NCI-H2171 treated with DMSO at 0.1 percent for 48 hours (cell line): ENCODE measurements at places on chromosomes 3 and 15.

GRCh38 chr3:113719758-113720157, 23.3 kb upstream of the USF3 start:
- DNase-seq: no peak

- no peak for DNase-seq
These were observed 20.3 kb downstream of the GYG1 start for GRCh38 chr3:149011676-149012075.

GRCh38 chr3:155863072-155863784, 7.2 kb upstream of the GMPS start:
- no peak for DNase-seq

DNA sequence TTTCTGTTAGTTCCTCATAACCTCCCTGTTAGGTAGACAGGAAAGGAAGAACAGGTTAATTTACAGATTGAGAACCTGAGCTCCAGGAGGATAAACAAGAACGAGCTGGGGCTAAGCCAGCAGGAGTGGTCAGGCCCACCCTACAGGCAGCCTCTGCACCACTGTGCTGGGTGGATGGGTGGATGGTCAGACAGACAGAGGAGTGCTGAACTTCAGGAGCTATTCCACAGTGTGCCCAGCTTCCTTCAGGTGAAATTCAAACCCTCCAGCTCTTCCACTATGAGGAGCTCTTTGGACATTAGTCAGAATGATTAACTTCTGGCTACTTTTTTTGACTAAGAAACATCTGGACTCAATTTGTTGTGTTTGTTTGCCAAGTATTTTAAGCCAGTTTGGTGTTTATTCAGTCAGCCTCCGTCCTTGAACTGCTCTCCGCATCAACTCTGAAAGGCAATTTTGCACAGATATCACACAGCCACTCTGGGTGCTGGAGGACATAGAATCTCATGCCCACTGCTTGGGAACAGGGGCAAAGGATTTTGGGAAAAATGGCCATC, 361.9 kb downstream of the CLSTN2 start:
- peak; percentile 14 for DNase-seq

DNA sequence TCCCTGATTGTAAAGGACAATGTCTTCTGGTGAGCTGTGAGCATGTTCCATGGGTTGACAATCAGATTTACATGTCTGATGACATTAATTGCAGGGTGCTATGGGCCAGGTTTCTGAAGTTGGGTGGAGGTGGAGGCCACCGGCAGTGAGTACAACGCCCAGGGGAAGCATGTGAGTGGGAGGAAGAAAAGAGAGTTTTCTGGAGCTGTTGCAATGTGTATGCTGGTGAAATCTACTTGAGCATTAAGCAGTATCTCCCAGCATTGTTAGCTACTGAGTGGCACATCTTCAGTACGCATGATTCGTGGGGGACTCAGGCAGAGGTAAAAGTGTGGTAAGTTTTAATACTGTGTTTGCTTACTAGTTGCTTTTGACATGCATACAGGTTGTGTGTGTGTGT, 26.6 kb downstream of the TMEM45A start:
- no peak for DNase-seq

- DNase-seq: no peak
These were observed 76.9 kb downstream of the OCA2 start for GRCh38 chr15:28022181-28022580.

DNA sequence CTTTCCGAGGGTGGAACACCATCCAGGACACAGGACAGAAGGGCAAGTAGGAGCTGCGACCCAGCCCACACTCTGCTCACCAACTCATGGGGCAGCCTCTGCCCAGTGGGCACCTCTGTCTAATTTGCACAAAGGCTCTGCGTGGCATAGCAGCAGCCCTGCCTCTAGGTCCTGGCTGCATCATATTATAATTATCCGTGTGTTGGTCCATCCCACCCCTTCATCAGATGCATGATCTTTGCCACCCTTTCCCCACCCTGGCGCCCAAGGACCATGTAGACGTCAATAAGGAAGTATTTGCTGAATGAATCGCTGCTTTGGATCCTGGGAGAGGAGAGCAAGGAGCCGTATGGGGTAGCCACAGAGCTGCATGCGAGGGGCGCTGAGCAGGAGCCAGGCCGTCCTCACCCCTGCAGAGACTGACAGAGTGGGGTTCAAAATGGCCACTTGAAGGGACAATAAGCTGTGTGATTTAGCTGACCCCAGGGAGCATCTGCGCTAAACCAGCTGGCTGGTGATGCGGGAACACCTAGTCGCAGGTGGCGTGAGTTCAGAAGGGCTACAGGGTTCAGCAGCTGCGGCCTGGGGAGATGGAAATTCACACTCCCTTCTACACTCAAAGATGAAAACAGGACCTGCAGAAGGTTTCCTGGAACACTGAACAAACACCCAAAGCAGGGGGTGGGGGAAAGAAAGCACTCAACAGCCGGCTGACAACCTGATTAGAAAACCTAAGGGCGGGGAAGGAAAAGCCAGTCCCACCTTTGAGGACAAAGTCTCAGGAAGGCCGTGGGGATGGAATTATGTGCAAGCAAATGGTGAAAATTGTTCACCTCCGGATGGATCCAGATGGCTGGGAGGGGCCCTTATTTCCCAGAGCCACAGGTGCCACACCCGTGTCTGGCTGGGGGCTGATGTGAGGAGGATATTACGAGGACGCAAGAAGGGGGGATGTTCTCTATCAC, 6.4 kb downstream of the MGLL start:
- peak; percentile 42 for DNase-seq

- DNase-seq: no peak
These were observed 24.3 kb downstream of the CD200R1L start for GRCh38 chr3:112822064-112823055.

DNA sequence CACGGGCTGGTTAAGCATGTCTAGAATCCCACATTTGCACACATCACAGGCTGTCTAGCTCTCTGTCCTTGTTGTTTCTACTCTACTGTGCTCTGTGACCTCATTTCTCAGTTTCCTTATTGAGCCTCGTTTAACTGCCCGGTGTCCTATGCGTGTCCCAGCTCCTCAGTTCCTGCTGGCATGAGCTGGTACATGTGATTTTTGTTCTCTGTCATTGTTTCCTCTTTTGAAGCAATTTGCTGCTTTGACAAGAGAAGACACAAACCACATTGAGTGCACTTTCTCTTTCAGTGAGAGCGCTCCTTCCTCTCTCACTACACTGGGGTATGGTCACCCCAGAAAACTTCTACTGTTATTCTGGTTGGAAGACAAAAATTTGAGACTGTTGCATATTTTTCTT, 563.5 kb downstream of the PDCD6IP start:
- no peak for DNase-seq

GRCh38 chr15:28104326-28104725, 5.2 kb upstream of the OCA2 start:
- no peak for DNase-seq

DNA sequence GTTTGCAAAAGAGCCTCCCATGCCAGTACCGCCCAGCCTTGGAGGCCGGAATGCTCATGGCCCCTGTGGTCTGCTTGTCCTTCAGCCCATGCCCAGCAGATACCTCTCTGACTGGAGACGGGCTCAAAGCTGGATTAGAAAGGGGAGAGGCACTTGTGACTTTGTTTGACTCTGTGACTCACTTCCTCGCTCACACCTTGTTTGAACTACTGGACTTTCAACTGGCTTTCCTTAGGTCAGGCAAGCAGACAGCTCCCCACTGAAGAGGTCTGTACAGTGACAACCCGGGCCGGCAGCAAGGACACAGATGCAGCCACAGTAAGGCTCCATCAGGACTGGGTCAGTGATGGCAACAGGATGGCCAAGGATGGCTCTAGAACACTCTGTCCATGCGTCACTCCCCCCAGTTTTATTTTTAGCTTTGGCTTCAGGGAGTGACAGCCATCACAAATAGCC, 98.6 kb upstream of the ABHD17C start:
- DNase-seq: no peak

DNA sequence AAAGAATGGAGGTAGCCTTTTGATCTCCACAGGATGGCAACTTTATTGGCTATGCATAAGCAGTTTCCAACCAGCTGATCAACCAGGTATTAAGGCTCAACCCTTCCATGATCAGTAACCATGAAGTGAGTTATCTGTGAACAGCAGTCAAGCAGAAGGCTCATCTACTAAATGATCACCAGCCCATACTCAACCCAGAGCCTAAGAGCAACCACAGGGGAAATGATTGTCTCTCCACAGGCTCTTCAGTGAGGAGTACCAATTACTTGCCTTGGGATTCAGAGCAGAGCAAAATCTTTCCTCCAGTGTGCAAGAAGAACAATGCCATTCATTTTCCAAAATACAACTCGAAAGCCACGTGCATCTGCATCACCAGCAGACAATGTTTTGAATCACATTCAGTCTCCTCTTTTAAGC, 754.8 kb downstream of the ROBO1 start:
- peak; percentile 3 for DNase-seq

GRCh38 chr3:99720985-99721632, 82.7 kb downstream of the COL8A1 start:
- peak; percentile 35 for DNase-seq

DNA sequence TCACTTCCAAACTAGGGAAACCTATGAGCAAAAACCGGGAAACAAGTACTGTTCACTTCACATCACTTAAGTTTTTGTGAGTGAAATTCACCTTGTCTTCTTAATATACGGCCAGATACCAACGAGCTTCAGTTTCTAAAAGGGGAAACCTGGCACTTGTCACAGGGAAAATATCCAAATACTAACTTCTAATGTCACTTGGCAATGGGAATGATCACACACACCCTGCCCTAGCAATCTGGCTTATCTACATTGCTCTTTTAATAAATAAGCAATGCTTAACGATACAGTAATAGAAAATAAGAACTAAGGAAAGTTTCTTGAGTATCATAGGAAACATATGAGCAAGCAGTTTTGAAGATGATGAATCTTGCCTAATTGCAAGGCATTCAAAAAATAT, 34.6 kb upstream of the PLOD2 start:
- no peak for DNase-seq

DNA sequence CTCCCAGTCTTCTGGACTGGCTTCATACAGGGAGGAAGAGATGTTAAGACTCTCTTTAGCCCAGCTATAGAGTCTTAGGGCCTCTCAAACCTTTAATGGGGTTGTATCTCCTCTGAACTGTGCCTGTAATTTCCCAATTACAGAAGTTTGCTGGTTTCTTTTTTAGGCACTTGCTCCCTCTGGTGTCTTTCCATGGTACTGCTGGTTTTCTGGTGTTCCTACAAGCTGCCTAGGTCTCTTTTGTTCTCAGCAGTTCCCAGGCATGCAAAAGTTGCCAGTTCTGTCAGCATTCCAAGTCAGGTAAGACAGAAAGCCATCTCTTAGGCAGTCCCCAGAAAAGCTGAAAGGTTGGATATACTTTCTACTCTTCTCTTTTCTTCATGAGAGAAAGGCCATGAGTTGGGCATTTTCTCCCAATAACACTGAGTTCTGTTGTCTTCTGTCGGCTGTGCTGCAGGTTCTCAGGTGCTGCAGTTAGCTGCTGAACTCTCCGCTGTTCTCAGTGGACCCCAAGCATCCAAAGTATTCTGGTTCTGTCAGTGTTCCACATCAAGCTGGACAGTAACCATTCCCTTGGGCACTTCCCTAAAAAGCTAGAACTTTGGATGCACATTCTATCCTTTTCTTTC, 54.4 kb upstream of the EHHADH start:
- DNase-seq: peak; percentile 66
